Stimulated activated CD8-positive, alpha-beta memory T cell treated with anti-CD3 and anti-CD28 coated beads, Interleukin-15, amount 100 ng/mL, for 24 hours (primary cell): ENCODE measurements at places on chromosomes 6 and 20.

DNA sequence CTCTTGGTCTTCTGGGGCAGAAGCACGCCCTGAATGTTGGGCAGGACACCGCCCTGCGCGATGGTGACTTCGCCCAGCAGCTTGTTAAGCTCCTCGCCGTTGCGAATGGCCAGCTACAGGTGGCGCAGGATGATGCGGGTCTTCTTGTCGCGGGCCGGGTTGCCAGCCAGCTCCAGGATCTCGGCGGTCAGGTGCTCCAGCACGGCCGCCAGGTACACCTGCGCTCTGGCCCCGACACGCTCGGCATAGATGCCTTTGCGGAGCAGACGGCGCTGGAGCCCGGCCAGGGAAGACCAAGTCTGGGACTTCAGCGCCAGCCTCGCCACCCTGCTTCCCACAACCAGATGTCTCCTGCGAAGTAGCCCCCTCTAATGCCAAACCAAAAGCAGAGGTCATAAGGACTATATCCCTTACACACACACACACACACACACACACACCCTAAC is 8.0 kb upstream of the SLC17A3 start:
- no peak for DNase-seq

- no peak for DNase-seq
These were observed 8.2 kb upstream of the SNX9 start for GRCh38 chr6:157814883-157815282.

- no peak for DNase-seq
These were observed 79.9 kb downstream of the PREX1 start for GRCh38 chr20:48747840-48748414.

GRCh38 chr6:161023316-161023715 is 31.7 kb downstream of the MAP3K4 start:
- no peak for DNase-seq

- DNase-seq, result no peak
These were observed 74.1 kb downstream of the SULF2 start for GRCh38 chr20:47711046-47711752.

DNA sequence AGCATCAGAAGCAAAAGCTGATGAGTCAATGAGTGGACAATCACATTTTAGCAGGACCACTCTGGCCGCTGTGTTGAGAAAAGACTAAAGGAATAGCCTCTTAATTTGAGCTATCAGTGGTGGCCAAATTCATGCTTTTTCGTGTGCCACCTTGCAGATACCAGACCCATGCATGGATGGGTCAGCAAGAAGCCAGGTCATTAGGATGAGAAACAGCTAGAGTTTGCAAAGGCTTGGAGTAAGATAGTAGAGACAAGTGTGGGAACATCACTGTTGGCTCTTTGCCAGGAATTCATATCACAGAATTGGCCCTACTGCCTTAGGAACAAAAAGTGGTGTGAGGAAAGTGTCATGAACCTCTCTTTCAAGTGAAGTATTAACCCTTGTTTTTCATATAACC is 25.5 kb downstream of the MRAP2 start:
- no peak for DNase-seq

DNA sequence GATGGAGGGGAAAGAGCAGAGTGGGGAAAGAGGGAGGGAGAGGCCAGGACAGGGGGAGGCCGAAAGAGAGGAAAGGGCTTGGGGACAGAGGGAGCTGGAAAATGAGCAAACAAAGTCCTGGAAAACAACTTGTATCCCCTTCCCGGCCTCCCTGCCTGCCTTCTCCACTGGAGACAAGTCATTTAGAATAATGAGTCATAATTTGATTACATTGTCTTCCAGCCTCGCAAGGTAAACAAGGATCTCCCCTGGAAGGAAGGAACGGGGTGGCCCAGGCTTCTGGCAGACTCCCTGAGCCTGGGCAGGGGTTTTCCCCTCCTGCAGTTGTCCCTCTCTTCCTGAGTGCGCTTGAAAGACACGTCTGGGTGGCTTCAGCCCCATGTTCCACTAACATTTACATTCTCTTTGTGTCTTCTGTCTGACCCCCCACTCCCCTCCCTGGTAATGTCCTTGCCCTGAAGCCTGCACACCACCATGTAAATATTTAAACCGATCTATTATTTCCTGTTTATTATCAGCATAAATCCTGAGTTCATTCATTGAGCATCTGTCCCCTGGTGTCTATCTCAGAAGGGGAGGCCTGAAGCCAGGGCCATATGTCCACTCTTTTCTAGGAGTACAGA is 12.1 kb upstream of the MRPS18A start:
- DNase-seq, result no peak

DNA sequence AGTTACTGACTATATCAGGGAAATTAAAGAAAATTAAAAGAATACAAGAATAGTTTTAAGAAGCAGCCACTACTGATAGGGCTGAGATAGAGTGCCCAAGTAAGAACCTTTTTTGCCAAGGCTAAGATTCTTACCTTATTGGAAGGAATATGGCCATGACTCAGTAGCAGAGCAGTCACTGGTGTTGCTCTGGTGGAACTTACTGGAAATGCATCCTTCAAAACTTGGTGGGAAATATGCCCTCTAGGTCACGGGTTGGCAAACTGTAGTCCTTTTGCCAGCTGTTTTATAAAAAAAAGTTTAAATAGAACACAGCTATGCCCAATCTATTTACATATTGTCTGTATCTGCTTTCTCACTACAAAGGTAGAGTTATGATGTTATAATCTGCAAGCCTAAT is 6.0 kb downstream of the HSF2 start:
- DNase-seq, result no peak

DNA sequence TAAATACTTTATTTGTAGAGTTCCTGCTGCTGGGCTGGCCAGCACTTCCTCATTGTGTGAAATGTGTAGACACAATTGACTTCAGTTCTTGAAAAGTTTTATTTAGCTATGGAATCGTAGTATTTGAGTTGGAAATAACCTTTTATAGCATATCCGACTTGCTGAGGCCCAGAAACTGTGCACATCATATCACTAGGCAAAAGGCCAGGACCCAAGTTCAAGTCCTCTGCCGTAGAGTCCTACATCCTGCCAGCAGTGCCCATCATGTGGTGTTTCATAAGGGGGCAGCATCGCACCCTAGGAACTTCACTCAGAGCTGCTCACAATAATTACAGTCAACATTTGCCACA is 207.7 kb upstream of the SNX9 start:
- DNase-seq, result no peak
